ENCODE measurements at places on chromosomes 12 and 14. TPM values are rescaled to one million over a fixed set of nuclear protein-coding genes. Genes with fewer than 3 reads are reported as not detected.

DNA sequence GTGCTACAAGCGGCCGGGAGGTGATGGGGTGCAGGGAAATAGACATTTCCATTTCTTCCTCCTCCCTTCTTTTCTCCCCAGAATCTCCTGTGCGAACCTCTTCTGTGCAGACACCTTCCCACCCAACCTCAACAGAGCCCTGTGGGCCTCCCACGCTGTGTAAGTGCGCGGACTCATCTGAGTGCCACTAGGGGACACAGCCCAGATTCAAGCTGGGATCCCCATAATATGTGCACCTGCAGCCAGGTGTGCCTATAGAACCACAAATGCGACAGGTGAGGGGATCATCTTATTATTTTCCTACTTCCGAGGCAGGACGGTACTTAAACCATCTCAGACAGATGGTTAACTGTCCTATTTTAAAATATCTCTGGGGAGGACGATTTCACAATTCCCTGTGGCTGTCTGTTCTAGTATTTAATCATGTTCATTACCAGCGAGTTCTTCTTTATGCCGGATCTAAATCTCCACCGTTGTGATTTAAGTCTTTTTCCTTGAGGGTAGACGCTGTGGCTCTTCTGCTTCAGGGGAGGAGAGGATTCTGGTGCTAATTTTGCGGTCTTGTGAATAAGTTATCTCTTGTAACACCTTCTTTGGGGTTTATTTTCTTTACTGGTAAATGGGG is 17.2 kb upstream of the CACNA1C start:
- no peak overlapping the region for H3K4me3 ChIP-seq
- no peak for DNase-seq

- H3K4me1 ChIP-seq, result peaks cover 2% of the 10 kb centered on the region
- H3K4me3 ChIP-seq, result no peak overlapping the region
- H3K36me3 ChIP-seq, result no peaks in the 10 kb centered on the region
- DNase-seq, result no peak
These were observed 4.2 kb downstream of the ERO1A start for GRCh38 chr14:52690983-52691760.

- no peak overlapping the region for H3K27ac ChIP-seq
- no peaks in the 10 kb centered on the region for H3K27me3 ChIP-seq
- H3K4me1 ChIP-seq, result no peaks in the 10 kb centered on the region
- no peak overlapping the region for H3K4me3 ChIP-seq
- no peak for DNase-seq
These were observed 158.9 kb upstream of the BTG1 start for GRCh38 chr12:92304371-92305055.

GRCh38 chr12:101854747-101855146 is 22.6 kb upstream of the DRAM1 start:
- DNase-seq, result no peak
- H3K36me3 ChIP-seq, result no peaks in the 10 kb centered on the region
- no peak overlapping the region for H3K4me3 ChIP-seq
- peak overlapping the region; percentile 79 for H3K27ac ChIP-seq
- no peaks in the 10 kb centered on the region for H3K27me3 ChIP-seq

DNA sequence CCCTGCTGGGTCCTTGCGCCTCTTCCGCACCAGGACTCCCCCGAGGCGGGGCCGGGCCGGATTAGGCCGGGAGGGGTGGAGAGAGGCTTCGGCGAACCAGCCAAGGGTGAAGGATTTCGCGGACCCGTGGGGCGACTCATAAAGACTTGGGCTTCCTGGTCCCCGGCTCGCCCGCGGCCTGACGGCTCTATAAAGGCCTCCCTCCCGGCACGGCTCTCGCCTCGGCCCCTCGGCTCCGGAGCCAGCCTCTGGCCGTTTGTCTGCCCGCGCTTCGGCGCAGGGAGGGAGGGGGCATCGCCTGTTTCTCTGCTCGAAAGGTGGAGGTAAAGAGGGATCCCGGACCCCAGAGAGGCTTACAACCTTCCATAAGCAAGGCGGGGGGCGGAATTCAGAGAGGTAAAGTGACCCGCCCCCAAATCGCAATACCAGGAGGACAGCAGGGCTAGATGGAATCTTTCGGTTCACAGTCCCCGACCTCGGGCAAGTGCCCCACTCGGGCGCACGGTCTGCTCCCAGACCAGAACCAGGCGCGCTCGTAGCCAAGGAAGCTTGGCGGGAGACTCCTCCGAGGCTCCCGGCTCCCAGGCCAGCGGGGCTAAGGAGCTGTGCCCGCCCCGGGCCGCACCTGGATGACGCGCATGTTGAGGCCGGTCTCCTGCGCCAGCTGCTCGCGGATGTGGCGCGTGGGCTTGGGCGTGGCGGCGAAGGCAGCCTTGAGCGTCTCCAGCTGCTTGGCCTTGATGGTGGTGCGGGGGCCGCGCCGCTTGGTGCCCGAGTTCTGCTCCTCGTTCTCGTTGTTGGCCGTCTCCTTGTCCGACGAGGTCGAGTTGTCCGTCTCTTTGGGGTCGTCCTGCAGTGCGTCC is 3.9 kb downstream of the LHX5 start:
- no peaks in the 10 kb centered on the region for H3K36me3 ChIP-seq
- H3K27me3 ChIP-seq, result peaks cover 98% of the 10 kb centered on the region
- DNase-seq, result no peak
- H3K4me3 ChIP-seq, result peak overlapping the region; percentile 20
- no peak overlapping the region for H3K27ac ChIP-seq

DNA sequence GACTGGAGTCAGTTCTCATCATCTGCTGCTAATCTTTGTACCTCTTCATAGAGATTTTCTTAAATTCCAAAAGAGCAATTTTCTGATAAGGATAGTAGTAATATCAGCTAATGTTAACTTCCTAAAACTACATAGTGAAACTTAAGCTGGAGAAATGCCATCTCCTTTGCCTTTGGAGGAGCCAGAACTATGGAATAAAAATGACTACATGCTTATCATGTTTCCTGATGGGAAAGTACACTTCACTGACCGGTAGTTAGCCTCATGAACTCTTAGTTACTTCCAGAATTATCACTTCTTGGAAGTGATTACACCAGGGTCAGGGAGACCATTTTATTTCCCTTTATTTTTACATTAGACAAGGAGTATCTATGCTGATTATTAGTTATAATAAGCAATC is 1222.1 kb upstream of the TMEM132C start:
- no peaks in the 10 kb centered on the region for H3K36me3 ChIP-seq
- no peaks in the 10 kb centered on the region for H3K4me1 ChIP-seq
- no peak overlapping the region for H3K4me3 ChIP-seq
- no peak for DNase-seq

DNA sequence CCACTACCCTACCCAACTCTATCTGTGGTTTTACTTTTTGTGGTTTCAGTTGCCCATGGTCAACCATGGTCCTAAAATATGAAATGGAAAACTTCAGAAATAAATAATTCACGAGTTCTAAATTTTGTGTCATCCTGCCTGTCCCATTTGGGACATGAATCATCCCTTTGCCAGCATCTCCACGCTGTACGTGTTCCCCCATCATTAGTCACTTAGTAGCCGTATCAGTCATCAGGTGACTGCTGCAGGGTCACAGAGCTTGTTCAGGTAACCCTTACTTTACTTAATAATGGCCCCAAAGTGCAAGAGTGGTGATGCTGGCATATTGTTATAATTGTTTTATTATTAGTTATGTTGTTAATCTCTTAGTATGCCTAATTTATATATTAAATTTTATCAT is 209.9 kb downstream of the ITPR2 start:
- no peak overlapping the region for H3K27ac ChIP-seq
- no peak overlapping the region for H3K4me3 ChIP-seq
- H3K4me1 ChIP-seq, result no peaks in the 10 kb centered on the region
- DNase-seq, result no peak

GRCh38 chr12:14138495-14138894 is 157.1 kb upstream of the GRIN2B start:
- DNase-seq, result no peak
- H3K27me3 ChIP-seq, result no peaks in the 10 kb centered on the region
- no peaks in the 10 kb centered on the region for H3K4me1 ChIP-seq
- H3K27ac ChIP-seq, result no peak overlapping the region

DNA sequence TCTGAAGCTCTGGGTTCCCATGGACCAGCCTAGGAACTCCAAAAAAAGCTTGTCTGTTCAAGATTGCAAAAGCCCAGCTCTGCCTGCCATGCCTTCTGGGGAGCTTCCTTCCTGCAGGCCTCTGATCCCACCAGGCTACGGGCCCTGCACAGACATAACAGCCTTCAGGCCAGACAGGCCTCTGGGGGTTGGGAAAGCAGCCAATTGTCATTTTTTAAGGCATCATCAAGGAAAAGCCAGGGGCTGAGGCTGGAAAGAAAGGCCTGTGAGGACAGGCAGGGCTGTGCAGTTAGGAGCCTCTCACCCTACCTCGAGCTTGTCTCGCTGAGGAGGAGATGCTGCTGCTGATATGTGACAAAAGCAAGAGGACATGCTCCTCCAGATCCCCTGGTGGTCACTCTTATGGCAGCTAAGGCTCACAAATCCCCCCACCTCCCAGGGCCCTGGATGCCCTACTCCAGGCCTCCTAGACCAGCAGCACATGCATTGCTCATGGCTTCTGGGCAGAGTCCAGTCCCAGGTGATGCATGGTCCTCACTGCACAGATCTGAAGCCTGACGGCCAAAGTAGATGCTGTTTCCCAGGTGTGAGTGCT is 2.9 kb downstream of the TMEM229B start:
- peaks cover 31% of the 10 kb centered on the region for H3K27me3 ChIP-seq
- DNase-seq, result no peak
- no peaks in the 10 kb centered on the region for H3K4me1 ChIP-seq
- no peak overlapping the region for H3K4me3 ChIP-seq

GRCh38 chr12:28425526-28425925 is 235.3 kb downstream of the CCDC91 start:
- no peak overlapping the region for H3K4me3 ChIP-seq
- no peaks in the 10 kb centered on the region for H3K36me3 ChIP-seq
- no peaks in the 10 kb centered on the region for H3K27me3 ChIP-seq
- no peak for DNase-seq
- 0 out of 2 replicates have a peak, but pooled peaks cover 1% of the 10 kb centered on the region for H3K4me1 ChIP-seq

DNA sequence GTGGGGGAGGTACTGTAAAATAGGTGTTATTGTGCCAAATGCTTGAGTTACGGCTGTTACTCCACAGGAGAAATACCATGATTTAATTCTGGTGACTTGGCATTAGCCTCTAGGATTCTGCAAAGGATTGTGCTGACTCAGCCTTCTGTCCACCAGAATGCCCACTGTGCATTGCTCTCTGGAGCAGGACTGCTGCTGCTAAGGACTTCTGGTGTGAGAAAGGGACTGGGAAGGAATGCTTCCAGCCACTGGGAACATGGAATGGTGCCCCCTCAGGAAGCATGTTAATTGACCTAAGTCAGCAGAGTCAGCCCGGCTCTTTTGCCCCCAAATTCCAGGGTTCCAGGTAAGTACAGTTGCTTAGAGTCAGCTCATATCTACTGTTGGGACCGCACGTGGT is 32.9 kb downstream of the ZFHX2 start:
- no peaks in the 10 kb centered on the region for H3K27me3 ChIP-seq
- no peaks in the 10 kb centered on the region for H3K36me3 ChIP-seq
- no peaks in the 10 kb centered on the region for H3K4me1 ChIP-seq
- no peak for DNase-seq

- H3K27ac ChIP-seq, result no peak overlapping the region
- peaks cover 8% of the 10 kb centered on the region for H3K4me1 ChIP-seq
- H3K27me3 ChIP-seq, result no peaks in the 10 kb centered on the region
- H3K4me3 ChIP-seq, result no peak overlapping the region
- no peaks in the 10 kb centered on the region for H3K36me3 ChIP-seq
These were observed 26.2 kb downstream of the WNK1 start for GRCh38 chr12:778615-779014.

DNA sequence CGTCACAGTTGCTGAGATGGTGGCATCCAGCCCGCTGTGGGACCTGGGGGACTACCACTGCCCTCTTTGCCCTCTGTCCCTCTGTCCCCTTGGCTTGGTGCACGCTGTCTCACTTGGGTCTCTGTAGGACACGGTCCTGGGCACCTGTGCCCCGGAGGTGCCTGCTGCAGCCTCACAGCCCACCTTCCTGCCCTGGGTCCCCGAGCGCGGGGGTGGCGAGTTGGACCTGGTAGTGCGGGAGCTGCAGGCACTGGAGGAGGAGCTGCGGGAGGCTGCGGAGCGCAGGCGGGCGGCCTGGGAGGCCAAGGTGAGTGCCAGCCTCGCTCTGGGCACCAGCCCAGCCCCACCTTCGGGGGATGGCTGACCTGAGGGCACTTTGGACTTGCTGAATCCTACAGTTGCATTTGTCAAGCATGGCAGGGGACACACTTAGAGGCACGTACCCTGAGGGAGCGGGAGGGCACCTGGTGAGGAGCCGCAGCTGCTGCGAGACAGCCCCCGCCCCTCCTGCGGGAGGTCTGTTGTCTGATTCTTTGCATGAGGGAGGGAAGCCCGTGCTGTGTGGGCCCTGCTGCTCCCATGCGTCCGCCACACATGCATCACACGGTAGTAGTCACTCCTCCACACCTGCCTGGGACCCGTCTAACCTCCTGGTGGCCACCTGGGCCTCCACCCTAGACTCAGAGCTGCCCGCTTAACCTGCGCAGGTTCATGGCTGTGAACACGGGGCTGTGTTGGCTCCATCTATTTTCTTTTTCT is 6.8 kb downstream of the TEDC1 start:
- H3K27ac ChIP-seq, result no peak overlapping the region
- no peaks in the 10 kb centered on the region for H3K36me3 ChIP-seq
- H3K27me3 ChIP-seq, result no peaks in the 10 kb centered on the region
- DNase-seq, result no peak

- DNase-seq, result no peak
- H3K4me3 ChIP-seq, result no peak overlapping the region
- H3K27me3 ChIP-seq, result no peaks in the 10 kb centered on the region
- no peak overlapping the region for H3K27ac ChIP-seq
- peaks cover 4% of the 10 kb centered on the region for H3K36me3 ChIP-seq
These were observed 12.5 kb downstream of the A2M start for GRCh38 chr12:9103050-9103849.

GRIP1 gene
- under 0.01 TPM for total RNA-seq

TNFAIP2 gene
- total RNA-seq, result 5.0 TPM

RNASE7 gene
- total RNA-seq, result not detected
